ENCODE measurements at places on chromosomes 2 and 18.

GRCh38 chr2:155080373-155080772 lies 381.9 kb downstream of the KCNJ3 start:
- no peak for DNase-seq

GRCh38 chr2:9964334-9964980 lies 13.0 kb downstream of the GRHL1 start:
- no peak for DNase-seq

DNA sequence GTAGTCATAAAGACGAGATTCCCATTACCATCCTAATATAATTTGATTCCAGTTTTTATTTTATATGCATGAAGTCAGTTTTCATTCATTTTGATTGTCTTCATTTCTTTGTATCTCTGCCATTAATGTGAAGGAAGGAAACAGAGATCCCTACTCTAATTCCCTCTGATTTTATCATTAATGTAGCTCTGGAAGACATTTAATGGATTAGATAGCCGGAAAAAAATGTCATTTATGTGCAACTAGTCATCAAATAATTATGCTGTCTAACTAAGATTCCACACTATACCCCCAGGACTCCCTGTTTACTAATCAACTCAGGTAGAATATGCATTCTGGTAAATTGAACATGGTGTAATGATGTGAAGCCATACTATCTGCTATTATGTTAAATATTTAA lies 19.9 kb downstream of the RHBDD1 start:
- DNase-seq: peak; percentile 23

GRCh38 chr2:168632709-168633121 lies 169.7 kb upstream of the NOSTRIN start:
- DNase-seq: peak; percentile 43

DNA sequence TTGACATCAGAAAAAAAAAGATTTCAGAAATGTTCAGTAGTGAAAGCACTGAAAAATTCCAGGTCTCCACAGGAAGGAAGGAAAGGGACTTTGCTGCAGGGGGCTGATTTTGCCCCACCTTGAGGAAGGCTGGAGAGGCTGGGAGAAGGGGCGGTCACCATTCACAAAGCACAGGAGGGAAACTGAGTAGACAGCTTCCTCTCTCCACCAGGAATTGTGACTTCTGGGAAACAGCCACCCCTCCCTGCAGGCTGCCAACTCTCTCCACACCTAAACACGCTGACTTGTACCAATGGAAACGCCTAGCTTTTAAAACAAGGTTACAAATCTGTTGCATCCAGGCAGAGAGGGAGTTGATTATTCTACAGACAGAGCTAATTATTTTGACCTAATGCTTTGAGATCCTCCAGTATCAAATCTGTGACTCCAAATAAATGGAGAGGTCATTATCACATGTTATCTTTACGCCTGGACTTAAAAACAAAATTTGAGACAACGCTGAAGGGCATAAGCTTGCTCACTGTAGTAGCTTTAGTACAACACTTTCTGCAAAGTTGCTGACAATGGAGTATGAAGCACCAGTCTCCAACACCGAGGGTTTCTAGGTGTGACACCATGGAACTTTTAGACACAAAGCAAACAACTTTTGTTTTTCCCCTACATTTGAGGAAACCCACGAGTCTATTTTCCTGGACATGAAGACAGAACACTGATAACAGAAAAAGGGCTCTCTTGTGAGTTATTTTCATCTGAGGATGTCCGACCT lies 42.7 kb downstream of the EPHA4 start:
- no peak for DNase-seq

- DNase-seq: peak; percentile 62
Measured at GRCh38 chr2:151946899-151947812, 118.9 kb upstream of the ARL5A start.

DNA sequence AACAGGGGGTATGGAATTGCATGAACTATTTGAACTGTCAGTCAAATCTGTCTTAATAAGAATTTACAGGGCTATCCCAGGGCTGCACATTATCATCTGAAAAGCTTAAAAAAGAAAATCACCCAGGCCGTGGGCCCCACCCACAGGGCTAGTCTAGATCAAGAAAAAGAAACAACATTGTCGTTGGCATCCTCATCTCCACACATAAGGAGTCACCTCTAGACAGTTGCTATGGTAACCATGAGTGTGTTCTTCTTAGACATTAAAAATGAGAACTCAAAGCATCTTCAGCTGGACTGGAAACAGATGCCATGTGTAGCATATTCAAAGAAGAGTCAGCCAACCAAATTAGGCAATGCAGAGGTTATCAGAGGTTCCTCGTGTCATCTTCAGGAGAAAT lies 72.3 kb upstream of the CPO start:
- DNase-seq: no peak

GRCh38 chr2:119371111-119371510 lies 4.3 kb downstream of the DBI start:
- no peak for DNase-seq

DNA sequence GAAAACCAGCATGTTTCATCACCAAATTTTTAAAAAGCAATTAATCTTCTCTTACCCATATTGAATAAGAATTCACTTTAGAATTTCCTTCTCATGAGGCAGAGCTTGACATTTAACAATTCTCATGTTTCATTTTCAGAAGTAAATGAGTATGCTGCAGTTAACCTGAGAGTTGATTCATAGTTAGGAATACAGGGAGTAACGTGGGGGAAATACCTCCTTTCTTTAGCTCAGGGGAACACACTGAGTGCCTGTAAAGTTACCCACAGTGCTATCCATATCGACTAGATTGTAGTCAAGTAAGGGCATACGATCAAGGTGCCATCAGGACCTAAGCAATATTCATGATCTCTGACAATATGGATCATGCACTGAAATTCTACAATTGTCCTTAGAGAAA lies 38.9 kb upstream of the ATIC start:
- no peak for DNase-seq
